ENCODE measurements at places on chromosomes 13 and 19.

- DNase-seq = no peak
Measured at GRCh38 chr13:36418022-36418805, 14.1 kb upstream of the CCNA1 start.

DNA sequence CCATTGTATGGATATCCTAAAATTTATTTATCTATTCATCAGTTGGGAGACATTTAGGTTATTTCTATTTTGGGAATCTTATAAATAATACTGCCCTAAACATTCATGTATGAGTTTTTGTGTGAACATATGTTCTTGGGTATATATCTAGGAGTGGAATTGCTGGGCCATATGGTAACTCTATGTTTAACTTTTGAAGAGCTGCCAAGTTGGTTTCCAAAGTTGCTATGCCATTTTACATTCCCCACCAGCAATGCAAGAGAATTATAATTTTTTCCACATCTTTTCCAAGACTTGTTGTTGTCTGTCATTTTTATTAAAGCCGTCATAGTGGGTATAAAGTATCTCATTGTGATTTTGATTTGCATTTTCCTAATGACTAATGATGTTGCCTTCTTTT, 48.2 kb upstream of the CALM3 start:
- no peak for DNase-seq

GRCh38 chr13:44819245-44819644, 170.0 kb downstream of the NUFIP1 start:
- no peak for DNase-seq

DNA sequence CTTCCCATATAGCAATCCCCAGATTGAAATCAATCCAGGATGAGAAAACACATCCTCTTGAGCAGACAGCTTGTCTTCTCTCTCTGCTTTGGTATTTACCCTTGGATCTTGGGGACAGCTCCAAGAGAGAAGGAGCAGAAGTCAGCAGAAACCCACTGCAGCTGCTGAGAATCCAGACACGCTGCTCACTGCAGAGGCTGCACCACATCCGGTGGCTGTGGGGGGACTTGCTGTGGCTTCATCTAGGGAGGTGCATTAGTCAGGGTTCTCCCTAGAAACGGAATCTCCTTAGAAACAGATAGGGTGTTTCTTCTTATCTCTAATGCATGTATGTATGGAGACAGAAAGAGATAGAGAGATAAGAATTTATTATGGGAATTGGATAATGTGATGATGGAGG, 2.7 kb downstream of the CYP4F12 start:
- DNase-seq = no peak

- no peak for DNase-seq
Measured at GRCh38 chr19:34131100-34131499, 41.2 kb upstream of the LSM14A start.

DNA sequence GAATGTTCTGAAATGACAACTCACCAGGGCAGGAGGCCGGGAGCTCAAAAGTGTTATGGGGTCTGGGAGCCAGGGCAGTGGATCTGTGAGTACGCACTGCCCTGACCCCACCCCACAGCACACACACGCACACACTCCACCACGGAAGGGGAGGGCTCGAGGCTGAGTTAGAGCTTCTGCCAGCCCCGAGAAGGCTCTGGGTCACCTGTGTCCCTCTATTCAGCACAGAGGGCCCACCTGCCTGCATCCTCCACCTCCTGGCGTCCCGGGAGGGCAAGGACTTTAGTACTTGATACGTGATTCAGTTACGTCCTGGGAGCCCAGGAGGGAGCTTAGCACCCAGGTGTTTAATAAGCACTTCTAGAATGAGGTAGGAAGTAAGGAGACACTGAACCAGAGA, 190.0 kb upstream of the GPR12 start:
- DNase-seq = no peak

- peak; percentile 57 for DNase-seq
Measured at GRCh38 chr19:54207983-54208783, 7.5 kb downstream of the RPS9 start.

- no peak for DNase-seq
Measured at GRCh38 chr19:28471731-28472510, 741.0 kb downstream of the UQCRFS1 start.

DNA sequence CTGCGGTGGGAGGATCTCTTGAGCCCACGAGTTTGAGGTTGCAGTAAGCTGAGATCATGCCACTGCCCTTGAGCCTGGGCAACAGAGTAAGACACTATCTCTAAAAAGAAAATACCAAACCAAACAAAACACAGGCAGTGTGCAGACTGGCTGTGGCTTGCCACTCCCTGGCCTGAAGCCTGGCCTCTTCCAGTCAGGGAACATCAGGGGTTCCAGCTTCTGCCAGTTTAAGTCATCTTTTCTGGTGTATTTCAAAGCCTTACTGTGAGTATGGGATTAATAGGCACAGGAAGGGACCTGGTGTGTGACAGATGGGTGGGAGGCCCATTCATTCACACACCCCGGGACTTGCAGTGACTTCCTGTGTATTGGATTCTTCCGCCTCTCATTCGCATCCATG, 27.0 kb upstream of the F2RL3 start:
- DNase-seq = no peak
